ENCODE measurements at places on chromosomes 13 and 19.

DNA sequence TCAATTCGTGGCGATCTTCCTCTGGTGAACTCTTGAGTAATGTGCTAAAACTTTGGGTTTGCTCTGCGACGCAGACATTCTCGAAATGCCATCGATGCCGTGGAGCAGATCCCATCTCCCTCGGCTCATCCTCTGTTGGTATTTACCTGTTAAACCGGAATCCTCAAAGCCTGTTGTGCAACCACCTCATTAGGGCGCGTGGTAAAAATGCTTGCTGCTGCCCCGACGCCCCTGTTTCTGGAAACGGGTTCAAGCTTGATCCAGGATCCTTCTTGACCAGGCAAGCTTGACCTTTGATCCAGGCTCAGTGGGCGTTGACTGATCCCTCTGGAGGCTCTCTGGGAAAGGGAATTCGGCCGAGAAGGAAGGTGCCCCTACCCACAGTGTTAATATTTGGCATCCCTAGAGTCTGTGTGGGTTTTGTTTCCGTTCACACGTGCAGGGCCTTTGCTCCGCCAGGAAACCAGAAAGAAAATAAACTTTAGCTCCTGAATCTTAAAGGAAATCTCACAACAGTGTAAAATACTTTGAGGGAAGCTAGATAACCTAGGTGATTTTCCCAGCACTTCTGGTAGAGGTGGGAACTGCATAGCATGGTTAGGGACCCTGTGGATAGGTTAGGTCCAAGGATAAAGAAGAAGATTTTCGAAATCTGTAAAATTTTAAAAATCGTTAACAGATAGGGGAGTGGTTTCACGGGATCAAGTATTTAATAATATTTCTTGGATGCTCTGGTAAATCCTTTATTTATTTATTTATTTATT lies 1.1 kb downstream of the LSM14A start:
- no peak for DNase-seq

DNA sequence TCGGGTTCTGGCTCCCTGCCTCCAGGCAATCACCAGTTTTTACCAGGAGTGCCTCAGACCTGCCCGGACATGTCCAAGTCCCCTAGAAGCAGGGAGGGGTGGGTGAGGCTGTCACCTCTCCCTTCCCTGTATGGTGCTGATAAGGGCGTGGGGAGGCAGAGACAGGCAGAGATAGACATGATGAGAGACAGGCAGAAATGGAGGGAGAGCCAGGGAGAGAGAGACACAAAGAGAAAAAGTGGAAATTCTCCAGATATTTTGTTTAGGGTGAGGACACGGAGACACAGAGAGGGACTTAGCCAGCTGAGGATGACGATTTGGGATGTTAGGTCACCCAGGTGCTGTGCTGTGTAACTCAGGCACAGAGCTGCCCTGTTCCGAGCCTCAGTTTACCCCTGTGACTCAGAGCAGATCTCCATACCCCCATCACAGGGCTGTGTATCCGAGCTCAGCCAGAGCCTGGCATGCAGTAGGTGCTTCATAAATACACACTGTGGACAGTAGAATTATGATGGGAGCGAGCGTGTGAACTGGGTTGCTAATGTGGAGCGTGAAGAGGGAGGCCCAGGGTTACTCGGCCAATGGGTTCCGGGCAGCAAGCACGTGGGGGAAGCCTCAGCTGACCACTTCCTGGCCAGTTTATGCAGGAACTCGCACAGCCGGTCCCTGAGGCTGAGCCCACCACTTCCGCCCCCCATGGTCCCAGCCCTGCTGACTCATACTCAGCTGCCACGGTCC lies 11.9 kb upstream of the GDF15 start:
- DNase-seq, result peak; percentile 94

DNA sequence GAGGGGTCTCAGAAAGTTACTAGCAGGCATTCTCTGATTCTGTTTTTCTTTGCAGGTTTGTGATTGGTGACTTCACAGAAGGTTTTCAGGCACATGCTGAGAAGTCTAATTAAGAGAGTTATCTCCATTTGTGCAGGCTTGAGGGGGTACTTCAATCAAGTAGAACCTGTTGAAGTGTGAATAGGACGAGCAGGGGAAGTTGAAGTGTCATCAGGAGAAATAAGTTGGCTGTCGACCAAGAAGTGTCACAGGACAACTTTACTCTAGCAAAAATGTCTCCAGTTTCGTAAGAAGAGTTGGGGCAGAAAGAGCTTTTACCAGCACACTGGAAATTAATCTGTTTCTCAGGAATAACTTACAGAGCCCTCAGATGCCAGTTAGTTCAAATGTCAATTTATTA lies 576.5 kb upstream of the SLITRK5 start:
- no peak for DNase-seq

DNA sequence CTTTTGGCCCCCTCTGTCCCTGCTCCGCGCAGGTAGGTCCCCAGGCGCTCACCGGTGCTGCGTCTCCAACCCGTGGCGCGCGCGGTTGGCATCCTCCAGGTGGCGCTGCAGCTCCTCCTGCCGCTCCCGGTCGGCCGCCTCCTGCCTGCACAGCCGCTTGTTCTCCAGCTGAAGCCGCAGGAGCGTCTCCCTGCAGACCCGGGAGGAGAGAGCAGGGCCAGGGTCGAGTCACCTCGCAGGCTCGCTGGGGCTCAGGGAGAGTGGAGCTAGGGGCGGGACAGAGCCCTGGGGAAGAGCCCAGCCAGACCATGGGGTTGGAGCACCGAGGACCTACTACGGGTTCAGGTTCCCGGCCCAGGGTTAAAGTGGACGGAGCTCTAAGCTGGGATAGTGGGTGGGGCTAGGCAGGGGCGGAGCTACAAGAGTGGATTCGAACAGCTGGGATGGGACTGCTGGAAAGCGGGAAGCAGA lies 9.3 kb downstream of the HOOK2 start:
- peak; percentile 62 for DNase-seq

- no peak for DNase-seq
These were observed 11.7 kb downstream of the CIC start for GRCh38 chr19:42280815-42281145.

DNA sequence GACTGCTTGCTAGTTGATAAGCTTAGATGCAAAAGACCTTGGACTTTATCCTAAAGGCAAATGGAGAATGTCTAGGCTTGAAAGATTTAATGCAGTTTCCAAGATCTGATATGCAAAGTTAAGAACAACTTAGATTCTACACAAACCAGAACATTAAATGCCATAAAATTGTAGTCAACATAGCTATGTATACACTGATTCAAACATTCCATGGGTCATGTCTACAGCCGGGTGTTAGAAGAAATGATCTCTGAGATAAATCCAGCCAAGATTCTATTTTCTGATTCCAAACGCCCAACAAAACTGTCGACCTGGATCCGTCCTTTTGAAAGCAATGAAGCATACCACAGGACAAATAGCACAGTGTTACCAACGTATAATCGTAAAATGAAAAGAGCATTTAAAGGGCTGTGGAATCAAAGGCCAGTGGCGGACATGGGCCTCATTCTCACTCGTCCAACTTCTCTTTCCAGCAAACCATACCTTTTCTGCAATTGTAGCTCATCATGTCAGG lies 52.7 kb downstream of the KCTD12 start:
- DNase-seq, result no peak

- no peak for DNase-seq
These were observed 116.6 kb downstream of the PCDH17 start for GRCh38 chr13:57748096-57748495.

GRCh38 chr13:30241532-30241931 lies 65.8 kb downstream of the KATNAL1 start:
- DNase-seq, result peak; percentile 13

- DNase-seq, result no peak
These were observed at the start of gene CDX2 for GRCh38 chr13:27969082-27969865. TSS of gene CDX2 (minus strand) at chr13:27969315. CDS start at chr13:27969006, 309 bp downstream.

- no peak for DNase-seq
These were observed 8.0 kb upstream of the ZNF358 start for GRCh38 chr19:7507884-7508283.

- DNase-seq, result no peak
These were observed 545 bp downstream of the BTBD2 start for GRCh38 chr19:2014731-2015607.

DNA sequence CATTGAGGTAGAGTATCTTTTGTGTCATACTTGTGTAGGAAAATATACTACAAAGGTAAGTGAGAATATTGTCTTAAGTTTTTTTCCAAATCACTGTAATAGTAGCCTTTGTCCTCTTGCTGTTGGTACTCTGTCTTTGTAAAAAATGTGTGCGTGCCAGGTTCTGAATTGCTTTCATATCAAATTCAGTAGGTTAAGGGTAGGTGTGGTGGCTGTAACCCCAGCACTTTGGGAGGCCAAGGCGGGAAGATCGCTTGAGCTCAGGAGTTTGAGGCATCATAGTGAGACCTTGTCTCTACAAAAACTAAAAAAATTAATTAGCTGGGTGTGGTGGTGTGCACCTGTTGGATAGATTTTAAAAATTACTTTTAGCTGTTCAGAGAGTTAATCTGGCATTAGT lies 46.6 kb downstream of the GARRE1 start:
- no peak for DNase-seq

GRCh38 chr13:99871249-99871898 lies 100.2 kb downstream of the ZIC5 start:
- no peak for DNase-seq

- DNase-seq, result no peak
These were observed 353.1 kb downstream of the EFNB2 start for GRCh38 chr13:106182404-106182803.

DNA sequence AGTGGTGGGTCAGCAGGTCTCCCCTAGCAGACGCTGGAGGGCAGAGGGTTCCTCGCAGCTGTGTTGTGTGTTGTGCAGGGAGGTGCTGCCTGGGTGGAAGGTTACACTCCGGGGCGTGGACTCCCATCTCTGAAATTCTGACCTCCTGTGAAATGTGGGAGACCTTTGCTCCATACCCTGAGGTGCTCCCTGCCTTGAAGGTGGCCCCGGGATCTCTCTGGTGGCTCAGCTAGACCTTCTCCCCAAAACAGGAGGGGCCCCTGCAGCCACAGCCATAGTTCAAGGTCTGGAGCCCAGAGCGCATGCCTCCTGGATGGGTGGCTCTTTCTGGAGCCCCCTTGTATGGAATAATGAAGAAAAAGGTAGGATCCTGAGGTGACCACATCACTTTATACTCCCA lies 70.2 kb downstream of the SOX1 start:
- no peak for DNase-seq

GRCh38 chr19:39434123-39435076 lies 1.3 kb downstream of the RPS16 start:
- no peak for DNase-seq

GRCh38 chr13:32537580-32538142 lies 934 bp downstream of the N4BP2L2 start:
- DNase-seq, result peak; percentile 4

- DNase-seq, result no peak
These were observed 93.7 kb upstream of the SGCG start for GRCh38 chr13:23086968-23087623.

- DNase-seq, result no peak
These were observed 15.9 kb downstream of the CBY2 start for GRCh38 chr13:45718063-45718462.

GRCh38 chr13:19345158-19345557 lies 163.5 kb upstream of the TUBA3C start:
- DNase-seq, result no peak

DNA sequence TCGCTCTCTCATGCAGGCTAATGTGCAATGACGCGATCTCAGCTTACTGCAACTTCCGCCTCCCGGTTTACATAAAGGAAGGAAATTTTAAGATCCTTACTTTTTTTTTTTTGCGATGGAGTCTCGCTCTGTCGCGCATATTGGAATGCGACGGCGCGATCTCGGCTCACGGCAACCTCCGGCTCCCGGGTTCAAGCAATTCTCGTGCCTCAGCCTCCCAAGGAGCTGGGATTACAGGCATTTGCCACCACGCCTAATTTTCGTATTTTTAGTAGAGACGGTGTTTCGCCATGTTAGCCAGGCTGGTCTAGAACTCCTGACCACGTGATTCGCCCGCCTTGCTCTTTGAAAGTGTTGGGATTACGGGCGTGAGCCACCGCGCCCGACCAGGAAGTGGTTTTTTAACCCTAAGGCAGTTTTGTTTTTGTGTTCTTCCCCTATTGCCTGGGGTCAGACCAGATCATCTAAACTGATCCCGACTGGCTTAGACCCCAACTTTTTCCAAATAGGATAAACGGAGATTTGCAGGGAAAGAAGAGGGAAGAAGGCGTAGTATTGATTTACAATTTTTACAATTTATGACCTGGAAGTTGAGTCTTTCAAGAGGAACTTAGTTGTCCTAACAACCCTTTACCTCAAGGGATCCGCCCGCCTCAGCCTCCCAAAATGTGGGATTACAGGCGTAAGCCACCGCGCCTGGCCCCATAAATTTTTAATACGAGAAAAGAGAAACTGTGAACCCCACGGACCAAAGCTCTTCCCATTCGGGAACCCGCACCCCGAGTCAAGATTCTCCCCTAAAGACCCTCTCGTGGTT lies 142.0 kb downstream of the ZNF737 start:
- DNase-seq, result no peak

DNA sequence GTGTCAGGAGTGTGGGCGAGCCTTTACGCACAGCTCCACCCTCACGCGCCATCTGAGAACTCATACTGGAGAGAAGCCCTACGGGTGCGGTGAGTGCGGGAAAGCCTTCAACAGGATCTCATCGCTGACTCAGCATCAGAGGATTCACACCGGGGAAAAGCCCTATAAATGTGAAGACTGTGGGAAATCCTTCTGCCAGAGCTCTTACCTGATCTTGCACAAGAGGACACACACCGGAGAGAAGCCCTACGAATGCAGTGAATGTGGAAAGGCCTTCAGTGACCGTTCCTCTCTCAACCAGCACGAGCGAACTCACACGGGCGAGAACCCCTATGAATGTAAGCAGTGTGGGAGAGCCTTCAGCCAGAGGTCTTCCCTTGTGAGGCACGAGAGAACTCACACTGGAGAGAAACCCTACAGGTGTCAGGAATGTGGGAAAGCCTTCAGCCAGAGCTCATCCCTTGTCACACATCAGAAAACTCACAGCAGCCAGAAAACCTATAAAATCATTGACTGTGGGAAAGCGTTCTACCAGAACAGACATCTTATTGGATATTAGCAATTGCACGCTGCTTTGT lies 6.9 kb upstream of the ZNF555 start:
- no peak for DNase-seq

DNA sequence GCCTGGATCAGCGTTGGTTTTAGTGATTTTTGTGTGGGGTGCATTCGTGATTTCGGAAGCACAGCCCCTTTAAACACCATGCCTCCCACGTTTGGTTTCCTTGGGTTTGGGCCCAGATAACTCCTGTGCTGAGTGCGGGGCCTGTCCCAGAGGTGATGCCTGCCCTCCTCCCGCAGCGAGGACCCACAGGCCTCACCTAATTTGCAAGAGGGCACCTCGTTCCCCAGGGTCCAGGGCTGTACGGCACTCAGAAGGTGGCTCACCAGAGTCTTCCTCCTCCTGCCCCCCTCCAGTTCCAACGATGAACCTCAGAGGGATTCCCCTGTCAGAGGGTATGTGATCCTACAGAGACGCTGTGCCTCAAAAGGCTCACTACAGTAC lies 54.3 kb upstream of the SOX1 start:
- DNase-seq, result no peak

All from gastrocnemius medialis (tissue), 4 donors.